GOT3 (cell line): ENCODE measurements at places on chromosomes 2 and 18.

DNA sequence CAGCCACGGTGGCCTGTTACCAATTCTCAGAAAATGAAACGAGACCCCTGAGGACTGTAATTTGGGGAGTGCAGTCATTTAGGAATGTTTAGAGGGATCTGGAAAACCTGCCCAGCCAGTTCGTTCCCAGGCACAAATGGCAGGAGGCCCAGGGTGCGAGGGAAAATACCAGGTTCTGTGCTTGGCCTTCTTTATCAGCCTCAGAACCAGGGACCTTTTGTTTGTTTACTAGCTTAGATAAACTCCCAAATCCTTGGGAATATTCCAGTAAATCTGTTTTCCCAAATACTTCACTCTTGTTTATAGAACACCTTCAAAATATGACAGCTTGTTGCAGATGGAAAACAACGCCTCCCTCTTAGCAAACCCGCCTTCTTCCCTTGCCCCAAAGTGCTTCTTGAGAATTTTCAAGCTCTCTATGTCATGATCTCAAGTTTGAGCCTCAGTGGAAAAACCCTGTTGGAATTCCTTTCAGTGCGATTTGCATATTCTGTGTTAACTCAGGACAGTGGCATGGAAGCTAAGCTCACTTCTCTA lies 400.3 kb upstream of the SMIM21 start:
- DNase-seq = no peak

DNA sequence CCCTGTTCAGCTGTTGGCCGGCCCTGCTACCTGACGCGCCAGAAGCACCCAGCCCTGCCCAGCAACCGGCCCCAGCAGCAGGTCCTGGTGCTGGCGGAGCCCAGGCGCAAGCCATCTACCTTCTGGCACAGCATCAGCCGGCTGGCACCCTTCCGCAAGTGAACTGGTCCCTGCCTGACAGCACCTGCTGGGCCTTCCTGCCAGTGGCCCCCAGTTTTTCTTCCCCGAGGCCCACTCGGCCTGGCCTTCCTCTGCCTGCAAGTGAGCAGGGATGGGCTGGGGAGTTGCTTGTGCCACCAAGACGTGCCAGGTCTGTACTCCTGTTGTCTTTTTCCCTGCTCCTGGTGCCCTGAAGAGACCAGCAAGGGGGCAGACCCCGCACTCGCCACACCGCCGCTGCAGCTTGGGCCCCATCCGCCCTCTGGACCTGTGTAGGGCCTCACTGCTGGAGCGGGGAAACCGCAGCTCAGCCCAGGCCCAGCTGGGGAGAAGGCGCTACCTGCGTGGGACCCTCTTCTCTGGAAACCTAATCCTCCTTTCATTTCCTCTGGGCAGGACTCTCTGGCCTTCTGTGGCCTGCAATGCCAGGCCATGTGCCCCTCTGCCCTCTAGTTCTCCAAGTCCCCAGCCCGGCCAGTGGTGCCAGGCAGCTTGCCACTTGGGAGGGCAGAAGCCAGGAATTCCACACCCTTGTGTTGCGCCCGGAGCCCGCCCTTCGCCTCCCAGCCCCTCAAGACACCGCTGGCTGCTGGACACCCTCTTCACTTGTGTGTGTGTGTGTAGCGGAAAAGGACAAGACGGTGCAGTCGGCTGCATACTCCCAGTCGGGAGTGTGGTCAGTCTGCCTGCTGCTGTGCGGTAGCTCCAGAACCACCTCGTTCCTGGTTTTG lies 47.0 kb downstream of the FAM168B start:
- DNase-seq = no peak

DNA sequence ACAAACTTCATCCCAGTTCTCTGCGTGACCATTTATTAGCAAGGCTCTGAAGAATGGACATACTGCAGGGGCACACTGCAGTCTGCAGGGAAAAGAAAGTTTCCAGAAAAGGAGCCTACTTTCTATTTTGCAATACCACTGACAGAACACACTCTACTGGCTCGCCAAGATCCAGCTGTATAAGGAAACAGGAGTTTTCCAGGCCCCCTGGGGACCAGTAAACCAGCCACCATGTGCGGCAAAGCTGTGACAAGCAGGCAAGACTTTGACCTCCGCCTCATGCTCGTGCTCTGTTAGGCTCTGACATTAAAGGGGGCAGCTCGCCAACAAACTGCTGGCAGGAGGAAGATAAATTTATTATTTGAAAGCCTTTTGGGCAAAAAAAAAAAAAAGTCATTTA lies 67.3 kb downstream of the CCBE1 start:
- DNase-seq = no peak

DNA sequence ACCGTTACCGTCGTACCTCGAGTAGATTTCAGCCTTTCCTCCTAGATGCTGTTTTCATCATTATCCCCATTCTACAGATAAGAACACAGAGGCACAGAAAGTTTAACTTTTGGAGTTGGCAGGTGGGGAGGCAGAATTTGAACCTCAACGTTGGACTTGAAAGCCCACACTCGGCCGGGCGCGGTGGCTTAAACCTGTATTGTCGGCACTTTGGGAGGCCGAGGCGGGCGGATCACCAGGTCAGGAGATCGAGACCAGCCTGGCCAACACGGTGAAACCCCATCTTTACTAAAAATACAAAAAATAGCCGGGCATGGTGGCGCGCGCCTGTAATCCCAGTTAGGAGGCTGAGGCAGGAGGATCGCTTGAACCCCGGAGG lies 11.5 kb downstream of the CATIP start:
- no peak for DNase-seq

GRCh38 chr2:38907743-38908562 lies 18.3 kb downstream of the ARHGEF33 start:
- DNase-seq = no peak

DNA sequence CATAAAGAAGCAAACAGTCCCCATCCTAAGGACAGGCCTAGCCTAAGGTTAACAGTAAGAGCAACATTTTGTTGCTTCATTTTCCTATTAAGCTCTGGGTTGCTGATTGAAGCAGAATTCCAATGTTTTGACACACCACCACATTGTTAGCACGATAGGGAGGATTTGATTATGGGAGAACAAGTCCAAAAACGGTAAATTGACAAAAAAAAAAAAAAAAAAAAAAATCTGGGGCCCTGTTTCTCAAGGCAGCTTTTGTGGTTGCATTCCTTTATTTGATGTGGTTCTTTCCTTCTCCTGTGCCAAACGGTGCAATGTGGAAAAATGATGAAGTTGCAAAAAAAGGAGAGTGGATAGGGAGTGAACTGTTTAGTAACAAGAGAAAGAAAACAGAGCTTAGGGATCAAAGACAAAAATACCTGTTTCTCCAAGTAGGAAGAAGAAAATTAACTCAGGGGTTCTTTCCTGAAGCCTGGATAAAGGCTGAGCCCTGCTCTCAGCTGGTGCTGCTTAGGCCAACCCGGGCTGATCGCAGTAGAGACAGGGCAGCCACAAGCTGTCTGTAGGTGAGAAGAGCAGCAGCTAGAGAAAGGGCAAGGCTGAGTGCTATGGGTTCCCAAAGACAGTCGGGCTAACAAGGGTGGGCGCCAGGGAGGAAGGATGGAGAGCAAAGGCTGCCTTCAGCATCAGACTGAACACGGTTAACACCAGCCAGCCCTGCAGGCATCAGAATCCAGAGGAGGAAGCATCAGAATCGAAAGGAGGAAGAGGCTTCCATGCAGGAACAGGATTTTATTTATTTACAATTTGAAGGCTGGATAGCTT lies 167.8 kb upstream of the FOSL2 start:
- DNase-seq = no peak

DNA sequence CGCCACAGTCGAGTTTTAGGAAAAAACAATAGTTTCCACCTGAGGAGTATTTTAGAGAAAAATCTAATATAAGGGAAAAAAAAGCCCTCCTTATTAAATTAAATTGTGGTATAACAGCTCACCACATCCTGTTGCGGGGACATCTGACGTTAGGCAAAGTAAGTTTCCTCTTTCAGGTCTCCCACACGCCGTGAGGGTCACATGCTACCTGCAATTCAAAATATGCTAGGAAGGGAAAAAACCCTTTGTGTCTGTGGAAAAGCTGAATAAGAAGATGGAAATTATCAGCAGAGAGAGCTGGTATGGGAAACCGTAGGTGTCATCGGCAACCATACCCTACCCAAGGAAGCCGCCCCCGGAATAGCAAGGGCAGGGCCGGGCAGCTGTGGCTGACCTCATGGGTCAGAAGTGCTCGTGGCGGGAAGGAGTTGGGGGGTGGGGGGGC lies 128.0 kb downstream of the NFATC1 start:
- no peak for DNase-seq

DNA sequence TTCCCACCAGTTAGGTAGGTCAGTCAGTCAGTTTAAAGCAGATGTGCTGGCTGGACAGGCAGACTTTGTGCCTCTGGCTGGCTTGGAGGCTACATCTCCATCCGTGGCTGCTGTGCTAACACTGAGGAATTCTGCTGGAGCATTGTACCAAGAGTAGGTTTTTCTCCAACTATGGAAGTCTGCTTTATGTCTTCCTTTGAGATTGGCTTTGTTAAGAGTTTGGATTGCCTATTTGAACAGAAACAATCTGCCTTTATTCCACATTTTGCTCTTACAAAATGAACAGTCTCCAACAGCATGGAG lies 46.7 kb downstream of the WDR75 start:
- no peak for DNase-seq

DNA sequence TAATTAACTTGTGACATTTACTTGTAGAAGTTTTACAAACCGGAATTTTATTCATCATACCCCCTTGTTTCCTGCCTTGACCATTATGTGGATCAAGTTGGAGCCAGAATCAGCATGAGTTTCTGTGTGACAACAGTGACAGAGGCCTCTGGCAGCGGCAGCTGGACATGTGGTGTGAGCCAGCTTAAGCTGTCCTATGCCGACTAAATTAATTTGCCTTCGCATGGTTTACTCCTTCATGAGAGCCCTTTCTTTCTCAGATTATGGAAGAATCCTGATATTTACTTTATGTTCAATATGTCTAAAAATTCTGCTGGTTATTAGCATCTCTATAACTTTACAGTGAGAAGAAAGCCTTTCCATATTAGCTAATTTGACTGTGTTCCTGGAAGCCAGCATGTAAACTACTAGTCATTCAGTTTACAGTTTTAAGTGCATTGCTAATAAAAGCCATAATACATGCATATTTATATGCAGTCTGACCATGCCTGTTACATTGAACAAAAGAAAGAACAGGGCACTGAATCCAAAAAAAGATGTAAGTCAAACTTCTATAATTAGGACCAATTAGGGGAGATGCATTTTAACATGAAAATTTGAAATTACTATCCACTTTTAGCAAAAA lies 495.8 kb upstream of the ACVR2A start:
- no peak for DNase-seq

DNA sequence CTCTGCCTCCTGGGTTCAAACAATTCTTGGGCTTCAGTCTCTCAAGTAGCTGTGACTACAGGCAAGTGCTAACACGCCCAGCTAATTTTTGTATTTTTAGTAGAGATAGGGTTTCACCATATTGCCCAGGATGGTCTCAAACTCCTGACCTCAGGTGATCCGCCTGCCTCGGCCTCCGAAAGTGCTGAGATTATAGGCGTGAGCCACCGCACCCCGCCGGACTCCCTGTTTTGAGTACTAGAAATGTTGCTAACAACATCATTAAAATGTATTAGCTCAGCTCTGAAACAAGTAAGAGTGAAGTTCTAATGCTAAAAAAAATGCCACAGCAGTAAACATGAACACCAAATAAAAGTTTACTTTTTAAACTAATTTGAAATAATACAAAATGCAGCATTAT lies 937.7 kb downstream of the CPS1 start:
- no peak for DNase-seq

- DNase-seq = no peak
Measured at GRCh38 chr2:181958726-181959125, 26.9 kb upstream of the PPP1R1C start.

GRCh38 chr2:179772346-179772745 lies 89.1 kb downstream of the ZNF385B start:
- no peak for DNase-seq

- no peak for DNase-seq
Measured at GRCh38 chr18:74497778-74498177, 1.6 kb downstream of the CNDP2 start.

DNA sequence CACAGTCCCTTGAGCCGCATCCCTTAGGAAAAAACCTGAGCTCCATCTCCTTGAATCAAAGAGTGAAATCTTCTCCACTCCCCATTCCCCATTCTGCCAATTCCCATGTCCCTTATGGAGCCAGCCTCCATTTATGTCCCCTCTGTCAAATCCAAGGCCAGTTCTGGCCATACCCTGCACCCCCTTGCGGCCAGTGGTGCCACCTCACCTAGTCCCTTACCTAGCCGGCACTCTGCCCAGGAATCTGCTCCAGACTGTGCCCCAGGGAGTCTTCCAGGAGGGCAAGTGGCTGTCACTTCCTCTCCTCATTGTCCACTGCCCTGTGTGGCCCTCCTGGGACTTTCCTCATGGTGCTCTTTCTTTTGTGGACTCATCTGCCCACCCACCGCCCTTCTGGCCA lies 195.4 kb upstream of the RMP24 start:
- DNase-seq = no peak
